Right cardiac atrium (tissue), 5 donors: ENCODE measurements at places on chromosomes 6 and 20. TPM values are rescaled to one million over a fixed set of nuclear protein-coding genes. Genes with fewer than 3 reads are reported as not detected.

Gene MOXD1
- polyA plus RNA-seq = 1.2 TPM

Gene VSTM2L
- 122 TPM for polyA plus RNA-seq

Gene JPH2
- 78.2 TPM for polyA plus RNA-seq

Gene EPHA7
- polyA plus RNA-seq = 6.6 TPM

Gene ENPP5
- polyA plus RNA-seq = 9.8 TPM

Gene PNISR
- 53.9 TPM for polyA plus RNA-seq

Gene MMP24OS
- polyA plus RNA-seq = 47.1 TPM

Gene PRR18
- polyA plus RNA-seq = 0.02 TPM

Gene IFT52
- polyA plus RNA-seq = 8.1 TPM

Gene PLA2G7
- 0.16 TPM for polyA plus RNA-seq

Gene HCRTR2
- polyA plus RNA-seq = 0.16 TPM

Gene PLG
- not detected for polyA plus RNA-seq

Gene SCRT2
- polyA plus RNA-seq = not detected

Gene CEP162
- 3.0 TPM for polyA plus RNA-seq

Gene TCF19
- polyA plus RNA-seq = 2.0 TPM

Gene CNKSR3
- 7.9 TPM for polyA plus RNA-seq

Gene FAM83D
- 0.63 TPM for polyA plus RNA-seq

Gene MRAP2
- polyA plus RNA-seq = 0.63 TPM

Gene KIF25
- polyA plus RNA-seq = 0.25 TPM

Gene PTCHD4
- 0.09 TPM for polyA plus RNA-seq
